ENCODE measurements at places on chromosomes 4 and X.

DNA sequence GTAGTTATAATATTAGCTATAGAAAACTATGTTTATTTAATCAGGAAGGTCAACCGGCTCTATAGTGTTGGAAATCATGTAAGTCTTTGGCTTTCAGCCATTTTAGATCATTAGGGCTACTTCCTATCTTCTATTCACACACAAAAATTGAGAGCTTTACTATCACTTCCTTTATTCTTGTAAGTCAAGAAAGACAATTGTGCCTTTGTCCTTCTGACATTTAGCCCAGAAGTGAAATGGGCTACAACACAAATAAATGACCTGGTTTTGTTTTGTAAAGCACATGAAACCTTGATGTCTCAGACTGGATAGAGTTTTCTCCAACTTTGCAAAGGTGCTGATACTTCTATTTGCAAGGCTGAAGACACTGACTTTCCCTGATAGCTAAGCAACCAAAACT, 122.4 kb upstream of the ACSL4 start:
- DNase-seq, result no peak

- DNase-seq, result no peak
Observed at GRCh38 chrX:85561231-85561630, 181.8 kb upstream of the POF1B start.

DNA sequence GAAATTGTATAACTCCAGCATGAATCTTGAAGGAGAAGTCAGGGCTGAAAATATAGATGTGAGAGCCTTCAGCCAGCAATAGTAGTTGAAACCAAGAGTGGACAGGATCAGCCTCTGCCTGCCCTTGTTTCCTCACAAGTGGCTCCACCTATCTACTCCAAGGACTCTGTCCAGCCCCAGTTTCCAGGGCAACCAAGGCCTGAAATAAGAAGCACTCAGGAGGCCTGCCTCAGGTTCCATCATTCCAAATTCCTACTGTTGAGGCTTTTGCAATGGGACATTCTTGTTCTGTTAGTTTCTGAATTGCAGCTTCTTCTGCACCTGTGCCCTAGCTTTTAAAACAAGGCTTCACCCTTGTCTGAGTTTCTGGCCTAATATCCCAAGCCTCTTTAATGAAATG, 41.6 kb downstream of the TRPC5OS start:
- no peak for DNase-seq

DNA sequence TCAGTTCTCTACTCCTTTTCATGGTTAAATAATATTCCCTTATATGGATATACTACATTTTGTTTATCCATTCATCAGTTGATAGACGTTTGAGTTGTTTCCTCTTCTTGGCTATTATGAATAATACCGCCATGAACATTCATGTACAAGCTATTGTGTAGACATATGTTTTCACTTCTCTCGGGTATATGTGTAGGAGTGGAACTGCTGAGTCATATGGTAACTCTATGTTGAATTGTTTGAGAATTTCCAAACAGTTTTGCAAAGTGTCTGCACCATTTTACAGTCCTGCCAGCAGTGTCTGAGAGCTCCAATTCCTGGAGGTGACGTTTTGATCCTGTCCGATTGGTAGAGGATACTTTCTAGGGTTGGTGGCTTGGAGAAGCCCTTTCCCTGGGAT, 23.6 kb downstream of the PLAC1 start:
- no peak for DNase-seq

- no peak for DNase-seq
Observed at GRCh38 chrX:18291006-18291545, 63.4 kb downstream of the SCML2 start.

DNA sequence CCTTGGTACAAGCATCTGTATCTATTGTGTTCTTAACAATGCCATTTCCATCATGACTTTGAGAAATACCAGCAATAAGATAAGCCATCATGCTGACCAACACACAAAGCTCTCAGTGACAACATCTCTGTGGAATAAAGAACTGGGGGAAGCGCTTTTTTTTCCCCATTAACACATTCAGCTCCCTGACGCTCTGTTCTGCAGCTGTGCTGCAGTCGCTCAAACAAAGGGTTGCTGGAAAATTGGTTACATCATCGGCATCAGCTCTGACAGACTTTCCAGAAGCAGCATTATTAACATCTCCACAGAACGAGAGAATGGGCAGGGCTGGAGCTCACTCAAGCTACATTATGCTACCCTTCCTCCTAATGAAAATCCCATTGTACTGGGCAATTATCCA, 39.9 kb downstream of the DCX start:
- DNase-seq, result no peak

DNA sequence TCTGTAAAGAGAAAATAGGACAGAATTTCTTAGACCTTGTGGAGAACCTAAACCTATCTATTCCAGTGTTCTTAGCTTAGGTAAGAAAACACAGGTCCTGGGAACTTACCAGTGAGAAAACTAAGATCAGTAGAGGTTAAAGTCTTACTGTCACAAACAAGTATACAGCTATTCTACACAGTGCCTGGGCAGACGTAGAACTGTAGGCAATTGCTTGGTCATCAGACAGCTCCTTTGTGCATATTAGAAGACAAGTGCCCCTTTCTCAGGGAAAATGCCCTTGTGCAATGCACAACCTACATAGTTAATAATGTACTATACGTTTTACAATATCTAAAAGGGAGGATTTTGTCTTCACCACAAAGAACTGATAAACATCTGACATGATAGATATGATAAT, 86.6 kb upstream of the JADE1 start:
- DNase-seq, result no peak

DNA sequence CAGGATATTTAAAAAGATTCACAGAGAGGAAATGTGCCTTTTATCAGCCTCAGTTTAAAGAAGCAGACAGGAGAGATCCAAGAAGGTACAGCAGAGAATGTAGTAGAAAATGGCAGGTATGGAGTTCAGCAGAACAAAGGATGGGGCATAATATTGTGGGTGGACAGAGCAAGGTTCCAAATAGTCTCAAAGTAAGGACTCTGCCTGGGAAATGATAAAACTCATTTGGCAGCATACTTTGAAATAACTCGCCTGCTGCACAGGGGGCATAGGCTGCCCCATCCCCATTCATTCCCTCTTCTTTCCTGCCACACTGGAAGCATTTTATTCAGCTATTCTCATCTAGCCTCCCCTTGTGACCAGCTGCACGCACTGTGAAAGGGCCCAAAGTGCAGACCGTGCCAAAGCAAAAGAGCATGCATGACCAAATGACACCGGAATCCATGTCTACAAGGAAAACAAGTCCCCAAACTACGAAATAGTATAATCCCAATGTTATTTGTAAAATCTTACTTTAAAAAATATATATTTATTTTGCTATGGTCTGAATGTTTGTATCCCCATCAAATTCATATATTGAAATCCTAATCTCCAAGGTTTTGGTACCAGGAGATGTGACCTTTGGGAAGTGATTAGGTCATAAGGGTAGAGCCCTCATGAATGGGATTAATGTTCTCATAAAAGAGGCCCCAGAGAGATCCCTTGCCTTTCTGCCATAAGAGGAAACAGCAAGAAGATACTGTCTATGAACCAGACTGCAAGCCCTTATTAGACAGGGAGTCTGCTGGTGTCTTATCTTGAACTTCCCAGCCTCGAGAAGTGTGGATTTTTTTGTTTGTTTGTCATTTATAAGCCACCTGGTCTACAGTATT, 77.4 kb upstream of the PRSS48 start:
- DNase-seq, result no peak

- DNase-seq, result no peak
Observed at GRCh38 chr4:138199568-138200235, 42.4 kb downstream of the SLC7A11 start.

DNA sequence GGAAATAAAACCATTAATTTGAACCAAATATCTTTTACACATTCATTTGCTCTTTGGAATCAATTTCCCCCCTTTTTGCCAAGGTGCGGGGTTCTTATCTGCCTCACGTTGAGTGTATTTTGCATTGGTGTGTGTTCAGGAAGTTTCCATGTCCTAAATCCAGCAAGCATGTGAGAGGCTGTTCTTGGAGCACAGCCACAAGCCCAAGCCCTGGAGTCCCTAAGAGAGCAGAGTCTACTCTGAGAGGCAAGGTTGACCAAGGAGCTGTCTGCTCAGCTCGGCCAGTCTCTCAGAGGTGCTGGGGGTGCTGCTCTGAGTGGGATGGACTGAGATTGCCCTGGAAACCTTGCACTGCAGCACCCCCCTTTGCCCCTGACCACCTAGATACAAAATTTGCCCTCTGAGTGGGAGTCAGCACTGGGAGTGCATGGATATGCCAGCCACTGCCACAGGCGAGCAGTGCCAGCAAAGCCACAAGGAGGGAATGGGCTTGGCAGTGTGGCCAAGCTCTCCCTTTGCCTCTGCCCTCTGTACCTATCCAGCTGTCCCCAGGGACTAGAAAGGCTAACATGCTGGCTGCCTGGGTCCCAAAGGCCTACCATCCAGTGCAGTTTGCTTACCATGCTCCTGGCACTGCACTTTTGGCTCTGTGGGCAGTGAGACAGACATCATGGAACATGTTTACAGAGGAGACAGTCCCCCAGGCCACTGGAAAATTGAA, 20.5 kb upstream of the FAM193A start:
- DNase-seq, result no peak

GRCh38 chr4:123478859-123479345, 82.3 kb downstream of the SPRY1 start:
- DNase-seq, result no peak
